ENCODE measurements at places on chromosomes 3 and 15.

GRCh38 chr3:53844262-53845102 lies 1.7 kb downstream of the CHDH start:
- DNase-seq, result no peak

- DNase-seq, result no peak
Measured at GRCh38 chr15:64046421-64047153, at the start of gene DAPK2. Gene DAPK2 (minus strand): TSS chr15:64046485. CDS start chr15:64040261, 6,224 bp downstream.

GRCh38 chr3:65713016-65713415 lies 325.7 kb downstream of the MAGI1 start:
- DNase-seq, result peak; percentile 86

DNA sequence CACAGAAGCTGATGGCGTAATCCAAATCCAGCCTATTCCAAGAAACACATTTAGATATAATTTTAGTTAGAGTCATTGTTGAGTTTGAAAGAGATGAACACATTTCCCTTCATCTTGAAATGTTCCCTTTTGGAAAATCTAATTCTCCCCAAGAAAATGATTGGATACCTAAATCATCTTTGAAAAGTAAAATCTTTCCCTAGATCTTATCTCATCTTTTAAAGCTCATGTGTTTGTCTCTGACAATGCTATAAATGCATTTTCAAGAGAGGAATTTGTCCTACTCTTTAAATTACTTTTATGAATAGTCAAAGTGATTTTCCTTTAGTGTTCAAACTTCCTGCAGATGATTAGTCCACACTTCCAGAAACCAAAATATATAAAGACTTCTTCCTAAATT lies 82.6 kb upstream of the CNTN6 start:
- no peak for DNase-seq

DNA sequence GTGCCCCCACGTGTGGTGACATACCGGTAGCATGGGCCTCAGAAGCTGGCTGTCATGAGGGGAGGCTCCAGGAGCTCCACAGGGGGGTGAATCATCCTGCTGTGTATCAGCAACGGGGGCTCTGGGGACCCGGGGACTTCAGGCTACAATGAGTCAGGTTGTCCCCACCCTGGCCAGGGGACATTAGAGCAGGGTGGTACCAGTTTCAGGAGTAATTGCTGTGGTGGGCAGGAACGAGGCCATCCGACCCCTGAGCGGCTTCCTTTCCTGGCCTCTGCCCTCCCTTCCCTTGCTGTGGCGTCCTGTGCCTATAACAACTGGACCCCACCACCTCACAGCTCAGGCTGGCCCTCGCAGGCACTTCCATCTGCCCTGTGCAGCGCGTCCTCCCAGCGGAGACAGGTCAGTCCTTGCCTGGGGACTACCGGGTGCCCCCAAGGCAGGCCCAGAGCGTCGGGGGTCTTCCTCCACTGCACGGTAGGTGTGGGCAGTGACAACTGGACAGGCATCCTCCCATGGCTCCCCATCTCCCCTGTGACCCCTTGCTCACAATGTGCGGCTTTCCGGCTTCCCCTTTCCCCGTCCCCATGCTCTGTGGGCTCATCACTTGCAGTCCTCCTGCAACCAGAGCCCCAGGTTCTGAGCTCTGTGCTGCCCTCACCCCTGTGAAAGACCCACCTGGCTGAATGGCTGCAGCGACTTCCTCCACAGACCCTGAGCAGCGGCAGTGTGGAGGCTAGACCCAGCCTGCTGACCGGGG lies 57.0 kb downstream of the KLF15 start:
- no peak for DNase-seq

GRCh38 chr3:10047876-10048275 lies 21.6 kb downstream of the FANCD2 start:
- DNase-seq, result no peak

- no peak for DNase-seq
Measured at GRCh38 chr3:127790882-127791183, 31.5 kb downstream of the MGLL start.

- DNase-seq, result no peak
Measured at GRCh38 chr15:88040516-88040915, 216.0 kb downstream of the NTRK3 start.

GRCh38 chr15:74869726-74870407 lies 3.3 kb downstream of the SCAMP2 start:
- DNase-seq, result no peak

- DNase-seq, result no peak
Measured at GRCh38 chr3:46860017-46860809, 3.0 kb downstream of the MYL3 start.

DNA sequence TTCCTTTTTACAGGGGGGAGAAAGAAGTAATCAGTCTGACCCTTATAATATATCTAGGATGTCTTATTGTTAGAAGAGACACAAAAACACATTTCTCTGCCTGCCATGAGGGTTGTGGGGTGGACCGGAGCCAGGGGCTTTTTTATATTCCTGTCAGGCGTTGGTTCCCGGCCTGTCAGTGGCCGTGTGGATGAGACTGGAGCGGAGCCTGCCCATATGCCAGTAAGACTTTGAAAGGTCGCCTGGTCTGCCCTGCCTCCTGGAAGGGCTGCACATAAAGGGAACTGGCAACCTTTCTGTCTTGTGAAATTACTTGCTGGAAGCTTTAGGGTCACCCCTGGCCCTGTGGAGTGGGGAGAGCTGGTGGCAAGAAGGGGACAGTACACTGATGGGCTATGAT lies 34.7 kb downstream of the MAP3K13 start:
- no peak for DNase-seq

GRCh38 chr3:177711637-177712036 lies 514.4 kb upstream of the TBL1XR1 start:
- DNase-seq, result no peak

GRCh38 chr3:21718161-21718765 lies 32.7 kb downstream of the ZNF385D start:
- peak; percentile 90 for DNase-seq

DNA sequence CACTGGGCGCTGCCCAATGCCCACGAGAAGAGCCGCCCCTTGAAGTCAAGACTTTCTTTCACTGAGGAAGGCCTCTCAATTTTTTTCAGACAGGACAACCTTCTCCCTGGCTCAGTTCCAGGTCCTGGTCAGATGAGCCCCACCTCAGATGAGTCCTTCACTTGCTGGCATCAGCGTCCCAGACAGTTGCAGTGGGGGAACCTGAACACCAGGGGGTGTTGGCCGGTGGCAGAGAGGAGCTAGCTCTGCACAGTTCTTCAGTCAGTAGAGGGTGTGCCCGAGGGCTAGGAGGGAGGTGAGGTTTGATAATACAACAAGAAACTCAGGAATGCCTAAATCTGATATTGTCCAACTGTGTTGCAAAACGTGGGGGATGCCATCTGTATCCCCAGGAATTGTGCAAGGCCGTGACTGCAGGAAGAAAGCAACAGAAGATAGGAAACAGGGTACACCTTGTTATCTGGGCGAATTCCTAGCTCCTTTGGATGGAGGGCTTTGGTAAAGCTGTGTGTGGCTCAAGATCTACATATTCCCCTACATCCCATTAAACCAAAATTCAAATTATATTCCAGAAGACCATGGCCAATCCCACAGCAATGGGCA lies 34.3 kb downstream of the CCR3 start:
- no peak for DNase-seq

DNA sequence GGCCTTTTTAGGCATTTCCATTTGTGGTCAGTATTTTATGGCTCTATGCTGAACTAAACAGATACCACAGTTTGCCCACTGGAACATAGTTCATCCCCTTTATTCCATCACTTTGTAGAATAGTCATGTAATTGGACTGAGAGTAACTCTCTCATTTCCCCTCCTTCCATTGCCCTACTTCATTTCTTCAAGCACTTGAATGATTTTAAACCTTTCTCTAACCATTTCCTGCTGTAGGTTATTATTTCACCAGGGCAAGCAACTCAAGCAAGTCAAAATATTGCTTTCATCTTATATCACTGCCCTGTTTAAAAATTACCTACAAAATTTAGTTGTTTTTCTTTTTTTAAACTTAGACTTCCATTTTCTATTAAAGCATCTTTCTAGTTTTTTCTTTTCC lies 177.0 kb downstream of the RAP2B start:
- no peak for DNase-seq

DNA sequence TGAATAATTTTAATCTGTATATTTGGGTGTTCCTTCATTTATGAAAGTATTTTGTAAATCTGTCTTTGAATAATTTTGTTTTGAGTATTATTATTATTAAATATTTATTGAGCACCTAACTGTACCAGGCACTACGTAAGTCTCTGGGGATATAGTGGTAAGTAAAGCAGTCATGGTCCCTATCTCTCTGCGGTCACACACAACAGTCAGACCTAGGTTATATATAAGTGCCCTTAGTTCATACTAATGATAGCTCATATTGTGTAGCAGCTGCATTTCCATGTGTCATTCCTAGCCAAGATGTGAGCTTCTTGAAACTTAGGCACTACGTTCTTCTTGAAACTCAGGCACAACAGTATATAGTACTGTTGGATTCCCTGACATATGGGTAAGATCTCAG lies 12.4 kb downstream of the NKTR start:
- no peak for DNase-seq

GRCh38 chr3:25355034-25355885 lies 72.8 kb upstream of the RARB start:
- DNase-seq, result no peak

- no peak for DNase-seq
Measured at GRCh38 chr3:16311960-16312451, 47.0 kb downstream of the OXNAD1 start.

DNA sequence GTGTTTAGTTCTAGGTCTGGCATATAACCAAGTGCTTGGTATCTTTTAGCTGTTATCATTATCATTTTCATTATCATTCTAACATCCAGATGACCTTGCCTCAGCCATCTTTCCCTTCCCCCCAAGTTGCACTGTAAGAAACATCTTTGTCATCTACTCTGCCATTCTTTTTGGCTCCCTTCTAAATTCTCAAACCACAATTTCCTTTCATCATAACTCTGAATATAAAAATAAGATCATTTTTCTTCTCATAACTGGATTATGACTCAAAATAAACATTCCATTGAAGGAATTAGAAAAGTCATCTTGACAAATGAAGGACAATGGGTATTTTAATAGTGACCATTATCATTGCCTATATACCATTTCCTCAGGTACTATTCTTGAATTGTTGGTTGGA lies 786.2 kb downstream of the AGBL1 start:
- no peak for DNase-seq

- DNase-seq, result no peak
Measured at GRCh38 chr3:132283440-132283839, 33.8 kb upstream of the ACP3 start.

- no peak for DNase-seq
Measured at GRCh38 chr3:182257361-182257760, 535.9 kb upstream of the ATP11B start.

DNA sequence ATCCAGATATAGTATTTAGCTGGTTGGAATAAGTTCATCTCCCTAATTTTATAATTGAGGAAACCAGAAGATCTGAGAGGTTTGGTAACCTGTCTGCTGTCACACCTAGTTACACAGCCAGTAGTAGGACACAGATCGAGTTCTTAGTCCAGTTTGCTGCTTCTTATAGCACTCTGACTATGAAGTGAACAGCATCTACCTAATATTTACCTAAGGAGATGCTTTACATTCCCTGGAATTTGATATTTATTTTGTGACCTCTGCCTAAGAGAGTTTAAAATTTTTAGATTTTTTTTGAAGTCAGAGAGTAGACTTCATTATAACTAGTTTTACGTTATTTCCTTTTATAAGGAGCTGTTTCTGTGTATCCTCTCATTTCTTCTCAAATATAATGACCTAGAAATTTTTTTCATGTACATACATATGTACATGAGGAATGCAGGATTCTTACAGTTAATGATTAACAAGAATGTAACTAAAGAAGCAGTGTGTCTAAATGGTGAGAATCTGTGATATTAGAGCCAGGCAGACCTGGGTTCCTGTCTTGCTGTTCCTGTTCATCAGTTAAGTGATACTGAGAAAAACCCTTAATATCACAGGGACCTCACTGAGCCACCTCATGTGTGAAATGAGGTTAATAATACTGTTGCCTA lies 4.3 kb downstream of the ARHGEF26 start:
- DNase-seq, result no peak

DNA sequence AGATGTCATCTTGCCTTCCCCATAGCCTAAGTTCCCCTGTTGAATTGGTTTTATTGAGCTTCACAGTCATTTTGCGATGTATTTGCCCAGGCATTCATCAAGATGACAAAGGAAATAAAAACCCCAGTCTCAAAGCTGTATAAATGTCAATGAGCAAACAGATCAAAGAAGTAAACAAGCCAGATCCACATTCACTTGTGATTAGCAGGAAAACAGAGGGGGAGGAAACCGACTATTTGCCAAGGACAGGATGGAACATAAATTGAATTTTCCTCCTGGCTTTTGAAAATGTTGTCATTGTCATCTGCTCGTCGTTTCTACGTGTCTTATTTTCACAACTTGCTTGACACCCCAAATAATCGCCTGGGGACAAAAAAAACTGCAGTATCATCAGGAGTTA lies 83.5 kb downstream of the SV2B start:
- no peak for DNase-seq

GRCh38 chr3:169999433-169999832 lies 32.8 kb downstream of the SEC62 start:
- no peak for DNase-seq

DNA sequence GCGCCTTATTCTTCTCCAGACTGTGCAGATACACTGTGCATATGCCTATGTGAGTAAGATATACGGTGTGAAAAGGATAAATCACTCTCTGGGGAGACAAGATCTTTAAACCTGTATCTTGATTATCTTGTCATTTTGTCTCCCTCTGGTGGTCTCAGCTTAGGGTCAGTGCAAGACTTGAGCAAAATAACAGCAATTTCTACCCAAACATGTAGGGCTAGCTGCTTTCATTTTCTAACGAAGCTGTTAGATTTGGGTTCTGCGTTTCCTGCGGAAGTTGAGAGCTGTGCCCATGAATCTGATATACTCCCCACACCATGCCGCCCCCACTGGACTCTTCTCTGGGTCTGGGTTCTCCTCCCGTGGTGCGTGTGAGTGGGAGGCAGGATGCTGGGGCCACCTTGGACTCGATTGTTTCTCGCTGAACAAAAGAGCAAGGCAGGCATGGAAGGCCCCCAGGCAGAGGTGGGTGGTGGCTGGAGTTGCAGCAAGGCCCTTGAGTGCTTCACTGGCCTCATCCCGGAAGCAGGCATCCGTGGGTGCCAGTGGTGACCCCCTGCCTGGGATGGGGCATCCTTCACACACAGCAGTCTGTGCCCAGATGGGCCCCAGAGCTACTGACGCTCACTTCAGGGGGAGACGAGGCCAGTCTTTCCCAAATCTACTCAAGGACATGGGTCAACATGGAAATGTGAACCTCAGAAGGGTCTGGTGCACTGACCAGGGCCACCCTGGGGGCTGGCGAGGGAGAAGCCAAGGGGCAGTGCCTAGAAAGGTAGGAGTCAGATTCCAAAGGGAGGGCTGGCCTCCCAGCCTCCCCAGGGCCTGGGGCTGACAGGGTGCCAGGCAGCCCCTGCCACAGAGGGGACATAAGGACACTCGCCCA lies 179.6 kb downstream of the NSMCE3 start:
- no peak for DNase-seq

- no peak for DNase-seq
Measured at GRCh38 chr3:98966862-98967546, 65.5 kb upstream of the DCBLD2 start.

GRCh38 chr3:42562047-42562907 lies 19.5 kb downstream of the SEC22C start:
- DNase-seq, result no peak
